ENCODE measurements at places on chromosomes 11 and 22. TPM values are rescaled to one million over a fixed set of nuclear protein-coding genes. Genes with fewer than 3 reads are reported as not detected.

Gene PLA2G3
- total RNA-seq = not detected

GRCh38 chr11:10529279-10529678 lies 11.7 kb downstream of the RNF141 start:
- no peak overlapping the region for H3K27ac ChIP-seq
- H3K4me1 ChIP-seq = peaks cover 15% of the 10 kb centered on the region
- no peak overlapping the region for H3K4me3 ChIP-seq
- no peak for DNase-seq
- H3K36me3 ChIP-seq = peaks cover 31% of the 10 kb centered on the region
- no peaks in the 10 kb centered on the region for H3K27me3 ChIP-seq

DNA sequence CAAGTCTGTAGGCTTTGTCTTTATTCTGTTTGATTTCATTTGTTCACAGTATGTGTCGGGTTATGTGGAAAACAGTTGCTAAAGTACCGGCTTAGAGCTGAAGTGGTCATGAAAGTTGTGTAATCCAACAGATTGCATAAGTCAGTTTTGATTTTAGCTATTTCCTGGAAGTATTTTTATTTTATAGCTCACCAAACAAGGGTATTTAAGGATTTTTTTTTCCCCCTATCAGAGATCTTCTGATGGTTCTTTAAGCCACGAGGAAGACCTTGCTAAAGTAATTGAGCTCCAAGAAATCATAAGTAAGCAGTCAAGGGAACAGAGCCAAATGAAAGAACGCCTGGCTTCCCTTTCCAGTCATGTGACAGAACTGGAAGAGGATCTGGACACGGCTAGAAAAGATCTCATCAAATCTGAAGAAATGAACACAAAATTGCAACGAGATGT lies 55.9 kb downstream of the PPFIA1 start:
- H3K27me3 ChIP-seq = no peaks in the 10 kb centered on the region
- no peak overlapping the region for H3K27ac ChIP-seq
- DNase-seq = no peak
- H3K36me3 ChIP-seq = peaks cover 37% of the 10 kb centered on the region
- H3K4me1 ChIP-seq = peaks cover 3% of the 10 kb centered on the region

GRCh38 chr11:19204836-19205235 lies 3.1 kb upstream of the CSRP3 start:
- peaks cover 19% of the 10 kb centered on the region for H3K27me3 ChIP-seq
- no peaks in the 10 kb centered on the region for H3K36me3 ChIP-seq
- no peak overlapping the region for H3K27ac ChIP-seq
- no peak overlapping the region for H3K4me3 ChIP-seq
- no peak for DNase-seq

DNA sequence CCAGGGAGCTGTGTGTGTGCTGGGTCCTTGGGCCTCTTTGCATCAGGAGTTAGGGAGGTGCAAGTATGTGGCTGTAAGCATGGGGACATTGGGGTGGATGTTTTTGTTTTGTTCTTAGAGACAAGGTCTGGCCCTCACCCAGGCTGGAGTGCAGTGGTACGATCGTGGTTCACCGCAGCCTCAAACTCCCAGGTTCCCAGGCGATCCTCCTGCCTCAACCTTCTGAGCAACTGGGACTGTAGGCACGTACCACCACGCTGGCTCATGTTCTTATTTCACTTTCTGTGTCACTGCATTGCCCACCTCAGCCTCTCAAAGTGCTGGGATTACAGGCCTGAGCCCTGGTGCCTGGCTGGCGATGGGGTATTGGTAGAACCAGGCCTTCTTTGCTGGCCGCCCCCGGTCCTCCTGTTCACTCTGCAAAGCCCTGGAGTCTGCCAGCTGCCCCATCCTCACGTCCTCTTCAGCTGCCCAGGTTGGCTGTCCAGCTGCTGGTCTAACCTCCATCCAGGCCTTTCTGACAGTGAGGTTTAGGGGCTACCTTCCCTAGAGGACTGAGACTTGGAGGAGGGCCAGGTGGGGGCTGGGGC lies 851 bp upstream of the GRAMD4 start:
- H3K36me3 ChIP-seq = no peaks in the 10 kb centered on the region
- peaks cover 3% of the 10 kb centered on the region for H3K4me1 ChIP-seq
- H3K4me3 ChIP-seq = no peak overlapping the region
- no peaks in the 10 kb centered on the region for H3K27me3 ChIP-seq
- DNase-seq = no peak
- no peak overlapping the region for H3K27ac ChIP-seq

- H3K4me1 ChIP-seq = no peaks in the 10 kb centered on the region
- no peak overlapping the region for H3K4me3 ChIP-seq
- H3K27me3 ChIP-seq = no peaks in the 10 kb centered on the region
These were observed 10.6 kb downstream of the SNX32 start for GRCh38 chr11:65844231-65844872.
